ENCODE measurements at places on chromosomes 3 and 15.

DNA sequence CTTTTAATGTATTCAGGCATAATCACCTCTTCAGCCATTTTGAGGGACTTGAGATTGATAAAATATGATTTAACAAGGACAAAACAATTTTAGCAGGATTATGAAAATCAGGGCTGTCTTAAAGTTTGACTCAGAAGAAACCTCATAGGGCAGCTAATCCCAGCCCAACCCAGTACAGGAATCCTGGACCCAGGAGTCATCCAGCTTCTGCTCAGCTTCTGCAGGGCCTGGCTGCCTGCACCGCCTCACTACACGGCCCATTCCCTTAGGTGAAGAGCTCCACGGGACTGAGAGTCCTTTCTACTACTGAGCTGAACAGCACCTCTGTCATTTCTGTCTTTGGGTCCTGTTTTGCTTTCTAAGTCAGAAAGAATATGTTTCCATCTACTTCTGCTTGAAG lies 37.5 kb downstream of the ARHGAP31 start:
- no peak for DNase-seq

GRCh38 chr3:185311991-185312390 lies 50.9 kb upstream of the MAP3K13 start:
- DNase-seq = no peak

- no peak for DNase-seq
Observed at GRCh38 chr3:127035677-127036076, 52.8 kb downstream of the PLXNA1 start.

DNA sequence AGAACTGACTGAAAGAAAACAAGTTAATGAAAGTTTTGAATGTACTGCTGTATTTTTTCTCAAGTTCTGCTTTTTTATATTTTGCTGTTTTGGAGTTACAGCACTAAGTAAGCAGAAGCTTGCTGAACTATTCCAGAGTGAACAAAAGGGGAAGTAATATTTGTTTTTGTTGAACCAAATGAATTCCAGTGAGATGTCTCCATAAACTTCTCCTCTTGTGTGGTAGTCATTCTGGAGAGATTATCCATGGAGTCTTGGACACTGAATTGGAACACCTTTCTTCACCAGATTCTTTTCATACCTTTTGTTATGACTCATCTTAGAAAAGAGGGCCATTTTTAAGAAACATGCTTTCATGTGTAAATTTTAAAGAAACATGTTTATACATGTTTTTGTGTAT lies 8.8 kb downstream of the ANKUB1 start:
- DNase-seq = no peak

- DNase-seq = no peak
Observed at GRCh38 chr15:73935547-73935946, 9.3 kb downstream of the LOXL1 start.

DNA sequence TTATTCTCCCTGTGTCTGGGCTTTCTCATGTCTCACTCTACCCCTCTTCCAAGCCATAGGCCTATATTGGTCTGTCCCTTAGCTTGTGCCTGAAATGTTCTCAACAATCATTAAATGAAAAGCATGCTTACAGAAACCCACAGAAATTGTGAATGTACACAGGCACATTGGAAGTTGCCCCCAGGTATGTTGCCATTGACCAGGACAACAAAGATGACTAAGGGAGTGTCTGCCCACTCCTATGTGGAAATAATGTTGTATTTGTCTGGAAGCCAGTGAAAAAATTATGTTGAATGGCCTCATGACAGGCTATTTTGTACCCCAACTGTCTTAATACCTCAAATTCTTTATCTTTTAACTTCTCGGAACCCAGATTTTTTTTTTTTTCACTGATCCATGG lies 102.0 kb downstream of the TPRG1 start:
- DNase-seq = no peak

GRCh38 chr3:966341-966740 lies 126.5 kb upstream of the CNTN6 start:
- no peak for DNase-seq

DNA sequence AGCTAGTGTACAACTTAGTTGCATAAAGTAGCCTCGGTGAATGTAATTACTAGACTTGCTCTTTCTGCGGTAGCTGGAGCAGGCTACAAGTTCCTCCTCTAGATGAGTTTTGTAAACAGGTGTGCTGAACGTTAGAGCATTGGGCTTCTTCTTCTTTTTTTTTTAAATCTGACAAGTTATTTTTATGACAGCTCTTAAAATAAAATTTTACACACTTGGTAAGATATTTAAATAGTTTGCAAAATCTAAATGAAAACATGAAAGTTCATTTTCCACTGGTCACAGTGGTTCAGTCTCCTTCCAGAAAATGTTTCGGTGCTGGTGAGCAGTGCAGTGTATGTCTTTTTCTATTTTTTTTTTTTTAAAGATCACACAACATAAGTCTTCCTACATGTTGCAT lies 3.0 kb downstream of the CCR9 start:
- no peak for DNase-seq

- no peak for DNase-seq
Observed at GRCh38 chr3:160226026-160226907, 1.0 kb downstream of the C3orf80 start.

- DNase-seq = no peak
Observed at GRCh38 chr15:69156736-69157381, 3.6 kb upstream of the GLCE start.

DNA sequence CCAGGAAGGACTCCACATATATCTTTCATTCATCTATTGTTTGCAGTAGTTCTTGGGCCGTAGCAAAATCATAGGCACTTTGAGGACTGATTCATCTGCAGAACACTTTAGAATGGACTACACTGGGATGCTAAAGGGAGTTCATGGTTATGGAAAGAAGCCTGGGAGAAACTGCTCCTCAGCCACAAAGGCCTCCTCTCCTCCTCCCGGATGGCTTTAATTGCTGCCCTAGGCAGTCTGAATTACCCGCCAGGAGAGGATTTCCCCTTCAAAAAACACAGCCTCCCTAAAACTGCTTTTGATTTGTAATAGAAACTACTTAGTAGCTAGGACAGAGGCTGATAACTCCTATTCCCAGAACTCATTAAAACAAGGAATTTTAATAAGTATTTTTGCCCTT lies 4.6 kb downstream of the TMEM266 start:
- DNase-seq = no peak

DNA sequence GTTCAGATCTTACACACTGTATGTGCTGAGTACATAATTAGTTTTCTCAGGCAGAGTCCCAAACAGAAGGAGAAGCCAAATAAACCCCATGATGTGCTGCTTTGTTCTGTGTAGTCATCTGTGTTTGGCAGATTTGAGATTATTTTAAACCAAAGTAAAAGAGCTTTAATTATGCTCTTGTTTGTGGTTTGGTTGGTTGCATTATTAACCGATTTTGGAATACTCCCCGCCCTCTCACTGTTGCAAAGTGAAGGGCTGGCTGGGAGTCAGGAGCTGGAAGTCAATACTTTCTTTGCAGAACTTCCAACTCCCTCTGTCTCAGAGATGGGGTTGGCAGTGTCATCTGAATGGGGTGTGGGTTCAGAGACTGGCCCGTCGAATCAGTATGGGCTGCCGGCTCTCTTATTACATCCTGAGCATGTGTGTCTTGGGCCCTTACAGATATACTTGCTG lies 34.4 kb downstream of the SLCO3A1 start:
- DNase-seq = no peak

GRCh38 chr15:76328106-76328696 lies 8.4 kb upstream of the ISL2 start:
- no peak for DNase-seq

GRCh38 chr3:192905980-192906678 lies 11.5 kb downstream of the MB21D2 start:
- DNase-seq = no peak

DNA sequence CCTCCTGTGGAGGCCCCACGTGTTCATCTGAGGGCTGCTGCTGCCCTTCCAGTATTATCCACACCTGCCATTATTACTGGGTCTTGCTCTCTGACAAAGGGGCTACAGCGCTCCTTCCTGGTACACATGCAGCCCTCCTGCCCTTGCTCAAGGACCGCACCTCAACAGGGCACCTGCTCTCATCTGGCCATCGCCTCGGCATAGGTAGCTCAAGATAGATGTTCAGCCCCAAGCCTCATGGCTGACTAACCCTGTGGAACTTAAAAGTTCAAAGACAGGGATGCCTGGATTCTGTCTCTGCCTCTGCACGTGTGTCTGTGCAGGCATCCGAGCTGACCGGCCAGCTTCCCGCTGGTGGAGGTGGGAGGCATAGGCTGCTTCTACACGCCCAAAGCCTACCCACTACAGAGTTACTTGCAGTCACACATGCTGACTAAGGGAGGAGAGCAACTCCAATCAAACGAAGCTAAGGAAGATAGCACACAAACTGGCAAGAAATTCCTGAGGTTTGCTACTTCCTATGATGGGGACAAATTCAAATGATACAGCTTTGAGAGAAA lies 152.5 kb upstream of the ATP10A start:
- DNase-seq = no peak

- no peak for DNase-seq
Observed at GRCh38 chr3:100402256-100402655, 917 bp downstream of the LNP1 start.

DNA sequence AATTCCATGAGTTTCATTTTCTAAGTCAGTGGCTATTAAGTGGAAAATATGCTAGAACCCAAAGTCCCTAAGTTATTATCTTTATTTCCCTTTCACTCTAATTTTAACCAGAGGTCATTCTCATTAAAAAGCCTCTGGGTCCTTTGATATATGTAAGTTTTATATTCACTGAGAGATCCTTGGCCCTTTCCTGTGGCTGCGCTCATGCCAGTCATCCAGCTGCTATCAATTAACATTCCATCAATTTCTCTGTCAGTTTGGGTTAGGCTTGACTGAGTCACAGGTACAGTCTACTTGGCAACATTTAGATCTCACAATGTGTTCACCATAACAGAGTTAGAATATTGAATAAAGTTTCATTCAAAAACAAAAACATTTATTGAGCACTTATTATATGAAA lies 58.0 kb upstream of the FBN1 start:
- no peak for DNase-seq

DNA sequence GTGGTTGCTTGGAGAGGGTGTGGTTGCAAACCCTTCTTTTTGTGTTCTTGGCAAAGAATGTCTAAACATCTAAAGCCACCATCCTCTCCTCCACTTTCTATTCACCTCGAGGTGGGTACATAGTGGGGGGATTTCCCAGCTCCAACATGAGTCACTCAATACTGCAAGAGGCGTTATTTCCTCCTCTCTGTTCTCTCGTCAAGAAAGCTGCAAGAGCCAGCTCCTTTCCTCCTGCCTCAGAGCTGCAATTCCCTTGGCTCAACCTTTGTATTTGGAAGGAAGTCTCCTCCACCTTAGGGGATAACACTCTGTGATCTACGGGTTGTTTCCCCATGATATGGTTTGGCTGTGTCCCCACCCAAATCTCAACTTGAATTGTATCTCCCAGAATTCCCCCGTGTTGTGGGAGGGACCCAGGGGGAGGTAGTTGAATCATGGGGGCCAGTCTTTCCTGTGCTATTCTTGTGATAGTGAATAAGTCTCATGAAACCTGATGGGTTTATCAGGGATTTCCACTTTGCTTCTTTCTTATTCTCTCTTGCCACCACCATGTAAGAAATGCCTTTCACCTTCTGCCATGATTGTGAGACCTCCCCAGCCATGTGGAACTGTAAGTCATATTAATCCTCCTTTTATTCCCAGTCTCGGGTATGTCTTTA lies 138.4 kb downstream of the PLCL2 start:
- DNase-seq = peak; percentile 32

DNA sequence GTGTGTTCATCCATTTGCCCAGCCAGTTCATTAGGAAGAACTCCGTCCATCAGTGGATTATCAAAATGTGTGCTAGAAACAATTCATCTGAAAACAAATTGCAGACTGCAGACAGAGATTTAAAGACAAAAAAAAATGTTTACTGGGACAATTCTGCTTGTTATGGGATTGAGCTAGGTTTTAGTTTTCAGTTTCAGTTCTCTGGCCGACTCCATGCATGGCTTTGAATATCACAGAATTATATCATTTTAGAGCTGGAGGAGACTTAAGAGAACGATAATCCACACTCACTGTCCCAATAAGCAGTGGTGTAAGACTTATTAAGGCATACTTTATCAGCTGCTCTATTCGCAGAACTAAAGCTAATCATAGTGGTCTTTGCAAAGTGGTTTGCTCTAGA lies 51.1 kb downstream of the TFG start:
- no peak for DNase-seq

DNA sequence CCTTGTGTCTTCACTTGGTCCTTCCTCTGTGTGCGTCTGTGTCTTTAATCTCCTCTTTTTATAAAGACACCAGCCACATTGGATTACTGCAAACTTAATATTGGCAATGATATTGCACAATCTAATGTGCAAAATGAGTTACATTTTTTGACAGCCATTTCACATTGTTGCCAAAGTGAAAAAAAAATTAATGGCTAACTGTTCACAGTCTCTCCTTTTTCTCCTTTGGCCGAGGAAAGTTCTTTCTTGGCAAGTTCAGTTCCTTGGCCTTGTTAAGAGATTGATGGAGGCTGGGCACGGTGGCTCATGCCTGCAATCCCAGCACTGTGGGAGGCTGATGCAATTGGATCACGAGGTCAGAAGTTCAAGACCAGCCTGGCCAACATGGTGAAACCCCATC lies 62.2 kb upstream of the ZNF280D start:
- no peak for DNase-seq

- no peak for DNase-seq
Observed at GRCh38 chr15:91104111-91104510, 4.1 kb downstream of the SV2B start.

DNA sequence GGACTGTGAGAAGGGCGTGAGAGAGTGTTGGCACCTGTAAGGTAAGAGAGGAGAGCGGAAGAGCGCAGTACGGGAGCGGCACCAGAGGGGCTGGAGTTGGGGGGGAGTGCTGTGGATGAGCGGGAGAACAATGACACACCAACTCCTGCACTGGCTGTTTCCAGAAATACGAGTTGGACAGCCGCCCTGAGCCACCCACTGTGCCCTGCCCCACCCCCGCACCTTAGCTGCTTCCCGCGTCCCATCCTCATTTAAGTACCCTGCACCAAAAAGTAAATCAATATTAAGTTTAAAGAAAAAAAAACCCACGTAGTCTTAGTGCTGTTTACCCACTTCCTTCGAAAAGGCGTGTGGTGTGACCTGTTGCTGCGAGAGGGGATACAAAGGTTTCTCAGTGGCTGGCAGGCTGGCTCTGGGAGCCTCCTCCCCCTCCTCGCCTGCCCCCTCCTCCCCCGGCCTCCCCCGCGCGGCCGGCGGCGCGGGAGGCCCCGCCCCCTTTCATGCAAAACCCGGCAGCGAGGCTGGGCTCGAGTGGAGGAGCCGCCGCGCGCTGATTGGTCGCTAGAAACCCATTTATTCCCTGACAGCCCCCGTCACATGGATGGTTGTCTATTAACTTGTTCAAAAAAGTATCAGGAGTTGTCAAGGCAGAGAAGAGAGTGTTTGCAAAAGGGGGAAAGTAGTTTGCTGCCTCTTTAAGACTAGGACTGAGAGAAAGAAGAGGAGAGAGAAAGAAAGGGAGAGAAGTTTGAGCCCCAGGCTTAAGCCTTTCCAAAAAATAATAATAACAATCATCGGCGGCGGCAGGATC lies at the start of gene SOX2:
TSS of gene SOX2 (plus strand) at position 601 of the 811 bp plus-strand sequence. CDS start 436 bp downstream, outside the sequence.
- DNase-seq = no peak

DNA sequence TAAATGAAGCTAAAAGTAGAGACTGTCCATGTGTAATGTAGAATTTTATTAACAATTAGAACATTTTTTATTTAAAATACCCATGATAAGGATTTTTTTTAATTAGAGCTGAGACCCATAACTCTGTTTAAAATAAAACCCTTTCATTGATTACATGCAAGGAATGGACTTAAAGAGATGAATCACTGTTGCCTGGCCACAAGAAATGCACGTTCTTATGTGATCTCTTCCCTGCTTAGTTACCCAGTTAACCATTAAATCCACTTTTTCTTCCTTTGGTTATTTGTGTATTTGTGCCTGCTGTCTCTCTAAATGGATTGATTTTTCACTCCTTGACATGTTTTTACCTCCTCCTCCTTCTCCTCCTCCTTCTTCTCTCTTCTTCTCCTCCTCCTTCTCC lies 83.3 kb upstream of the SLITRK3 start:
- DNase-seq = no peak

All from effector CD4-positive, alpha-beta T cell (primary cell).